ENCODE measurements at places on chromosomes 16 and 17.

DNA sequence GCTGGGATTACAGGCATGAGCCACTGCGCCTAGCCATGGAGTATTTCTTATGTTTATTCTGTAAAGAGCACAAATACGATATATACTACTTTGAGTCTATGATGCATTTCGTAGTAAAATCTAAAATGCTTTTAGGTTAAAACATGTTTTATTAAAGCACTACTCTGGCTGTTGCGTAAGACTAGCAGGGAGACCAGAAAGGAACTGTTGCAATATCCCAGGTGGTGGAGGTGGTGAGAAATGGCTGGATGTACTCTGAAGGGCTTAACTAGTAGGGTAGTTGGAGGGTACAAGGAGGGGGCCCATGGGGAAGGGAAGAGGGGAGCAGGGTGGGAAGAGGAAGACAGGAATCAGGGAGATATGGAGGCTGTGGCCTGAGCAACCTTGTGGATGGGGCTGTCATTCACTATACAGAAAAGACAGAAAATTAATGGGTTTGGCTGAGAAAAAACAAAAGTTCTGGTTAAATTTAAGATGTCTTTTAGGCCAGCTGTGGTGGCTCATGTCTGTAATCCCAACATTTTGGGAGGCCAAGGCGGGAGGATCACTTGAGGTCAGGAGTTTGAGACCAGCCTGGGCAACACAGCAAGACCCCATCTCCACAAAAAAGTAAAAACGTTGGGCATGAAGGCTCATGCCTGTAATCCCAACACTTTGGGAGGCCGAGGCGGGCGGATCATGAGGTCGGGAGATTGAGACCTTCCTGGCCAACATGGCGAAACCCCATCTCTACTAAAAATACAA, 35.8 kb downstream of the ST3GAL2 start:
- DNase-seq: no peak
- H3K27me3 ChIP-seq: no peaks in the 10 kb centered on the region
- no peak overlapping the region for H3K4me3 ChIP-seq
- peak overlapping the region; percentile 91 for H3K27ac ChIP-seq

DNA sequence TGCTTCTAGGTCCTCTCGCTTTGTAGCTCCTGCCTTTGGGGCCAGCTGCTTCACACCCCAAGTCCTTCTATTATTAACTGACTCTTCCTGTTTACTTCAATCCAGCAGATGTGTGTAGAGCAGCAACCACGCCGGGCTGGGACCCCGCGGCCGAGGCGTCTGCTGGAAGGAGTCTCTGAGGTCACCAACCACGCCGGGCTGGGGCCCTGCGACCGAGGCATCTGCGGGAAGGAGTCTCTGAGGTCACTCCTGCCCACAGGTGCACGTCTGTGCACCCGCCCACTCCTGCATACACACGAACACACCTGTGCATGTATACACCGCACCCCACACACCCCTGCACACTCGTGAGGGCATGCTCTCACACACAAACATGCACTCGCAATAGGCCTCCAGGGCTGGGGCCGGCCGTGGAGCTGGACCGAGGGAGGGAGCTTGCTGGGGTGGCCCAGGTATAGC, 7.8 kb upstream of the TEX19 start:
- no peaks in the 10 kb centered on the region for H3K27me3 ChIP-seq
- no peaks in the 10 kb centered on the region for H3K36me3 ChIP-seq
- peak; percentile 98 for DNase-seq
- peak overlapping the region; percentile 99 for H3K27ac ChIP-seq

DNA sequence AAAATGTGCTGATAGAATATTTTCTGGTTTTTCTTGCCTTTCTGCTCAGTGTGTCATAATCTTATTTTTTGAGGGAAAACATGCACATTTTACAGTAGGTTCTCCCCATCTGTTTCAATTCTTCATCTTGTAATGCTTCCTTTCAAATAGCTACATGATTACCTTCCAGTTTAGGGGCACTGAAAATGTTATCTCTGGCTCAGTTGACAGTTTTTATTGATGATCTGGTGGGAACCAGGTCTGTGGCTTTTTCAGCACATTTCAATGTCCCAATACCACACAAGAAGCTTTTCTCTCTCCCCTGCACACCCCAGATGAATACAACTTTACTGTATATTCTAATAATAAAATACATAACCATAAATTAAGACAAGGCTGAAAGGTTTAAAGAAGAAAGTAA, 36.5 kb downstream of the FTO start:
- H3K27me3 ChIP-seq: no peaks in the 10 kb centered on the region
- H3K27ac ChIP-seq: no peak overlapping the region
- DNase-seq: no peak
- no peaks in the 10 kb centered on the region for H3K36me3 ChIP-seq
- H3K4me1 ChIP-seq: no peaks in the 10 kb centered on the region
- no peak overlapping the region for H3K4me3 ChIP-seq

DNA sequence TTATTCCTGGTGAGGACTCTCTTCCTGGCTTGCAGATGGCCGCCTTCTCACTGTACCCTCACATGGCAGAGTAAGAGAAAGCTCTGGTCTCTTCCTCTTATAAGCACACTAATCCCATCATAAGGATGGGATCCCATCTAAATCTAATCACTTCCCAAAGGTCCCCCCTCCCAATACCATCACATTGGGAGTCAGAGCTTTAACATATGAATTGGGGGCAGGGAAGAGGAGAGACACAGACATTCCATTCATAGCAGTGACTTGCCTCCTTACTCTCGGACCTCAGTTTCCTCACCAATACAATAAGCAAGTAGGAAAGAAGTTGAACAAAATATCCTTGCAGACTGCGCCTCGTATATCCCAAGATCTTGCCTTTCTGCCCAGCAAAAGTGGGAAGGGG, 1.7 kb downstream of the CLEC19A start:
- no peaks in the 10 kb centered on the region for H3K36me3 ChIP-seq
- no peak overlapping the region for H3K4me3 ChIP-seq
- DNase-seq: no peak

GRCh38 chr17:8046929-8047768, 8.3 kb downstream of the ALOX15B start:
- H3K36me3 ChIP-seq: no peaks in the 10 kb centered on the region
- no peak overlapping the region for H3K4me3 ChIP-seq
- no peak for DNase-seq
- peaks cover 87% of the 10 kb centered on the region for H3K27me3 ChIP-seq

DNA sequence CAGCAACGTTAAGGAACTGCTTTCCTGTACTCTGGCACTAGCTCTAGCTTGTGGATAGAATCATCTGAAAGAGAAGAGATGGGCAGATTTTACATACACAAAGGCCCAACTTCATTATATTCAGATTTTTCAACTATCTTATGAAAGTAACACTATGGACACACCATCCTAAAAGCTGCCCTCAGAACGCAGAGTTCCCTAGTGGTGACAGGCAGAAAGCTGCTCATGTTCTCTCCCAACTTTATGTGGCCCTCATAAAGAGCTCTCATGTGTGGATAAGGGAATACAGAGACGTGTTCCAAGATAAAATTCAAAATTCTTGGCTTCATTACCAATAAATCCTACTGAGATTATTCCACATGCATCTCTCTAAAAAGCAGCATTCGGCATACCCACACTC, 1.5 kb downstream of the CFAP20 start:
- H3K4me3 ChIP-seq: peak overlapping the region; percentile 96
- H3K27ac ChIP-seq: peak overlapping the region; percentile 31
- peaks cover 19% of the 10 kb centered on the region for H3K4me1 ChIP-seq
- H3K36me3 ChIP-seq: no peaks in the 10 kb centered on the region

- no peak for DNase-seq
- no peaks in the 10 kb centered on the region for H3K27me3 ChIP-seq
- H3K36me3 ChIP-seq: no peaks in the 10 kb centered on the region
- no peaks in the 10 kb centered on the region for H3K4me1 ChIP-seq
- H3K4me3 ChIP-seq: no peak overlapping the region
- no peak overlapping the region for H3K27ac ChIP-seq
Observed at GRCh38 chr17:41492771-41493170, 3.1 kb upstream of the KRT36 start.

- no peak overlapping the region for H3K4me3 ChIP-seq
- DNase-seq: no peak
- H3K27me3 ChIP-seq: no peaks in the 10 kb centered on the region
- H3K4me1 ChIP-seq: no peaks in the 10 kb centered on the region
- H3K27ac ChIP-seq: no peak overlapping the region
Observed at GRCh38 chr17:69856946-69857345, 218.1 kb upstream of the KCNJ16 start.

DNA sequence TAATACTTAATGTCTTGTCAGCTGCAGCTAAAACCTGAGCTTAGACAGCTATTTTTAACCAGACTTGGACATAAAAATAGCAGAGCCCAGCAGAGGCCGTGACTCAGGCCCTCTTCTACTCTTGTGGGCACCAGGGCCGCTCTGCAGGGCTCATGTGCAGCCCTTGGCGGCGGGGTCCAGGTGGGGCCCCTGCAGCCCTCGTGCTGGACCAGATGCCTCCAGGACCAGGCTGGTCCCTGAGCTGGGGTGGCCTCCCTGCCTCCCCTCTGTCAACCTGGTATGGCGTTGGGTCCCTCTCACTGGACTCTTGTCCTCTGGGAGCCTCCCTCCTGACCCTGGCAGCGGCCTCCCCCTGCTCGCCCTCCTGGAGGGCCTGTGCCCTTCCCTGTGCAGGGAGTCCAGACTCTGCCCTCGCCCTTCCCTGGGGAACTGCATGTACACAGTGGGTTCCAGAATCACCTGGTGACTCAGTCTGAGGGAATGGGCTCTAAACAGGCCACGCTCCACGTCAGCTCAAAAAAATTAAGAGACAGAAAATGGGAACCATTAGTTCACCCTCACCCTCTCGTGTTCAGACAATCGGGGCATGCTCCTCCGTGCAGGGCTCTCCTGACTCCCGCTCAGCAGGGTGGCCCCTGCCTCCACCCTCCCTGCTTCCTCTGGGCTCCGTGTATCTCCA, 9.7 kb downstream of the CDK5R1 start:
- H3K27ac ChIP-seq: no peak overlapping the region
- H3K4me1 ChIP-seq: no peaks in the 10 kb centered on the region
- no peaks in the 10 kb centered on the region for H3K36me3 ChIP-seq
- H3K27me3 ChIP-seq: no peaks in the 10 kb centered on the region
- no peak overlapping the region for H3K4me3 ChIP-seq
- DNase-seq: no peak

GRCh38 chr16:12089492-12090150, 113.1 kb downstream of the SNX29 start:
- no peaks in the 10 kb centered on the region for H3K4me1 ChIP-seq
- no peaks in the 10 kb centered on the region for H3K27me3 ChIP-seq
- no peak overlapping the region for H3K27ac ChIP-seq
- no peaks in the 10 kb centered on the region for H3K36me3 ChIP-seq
- no peak for DNase-seq

- no peak for DNase-seq
- no peaks in the 10 kb centered on the region for H3K4me1 ChIP-seq
- peaks cover 36% of the 10 kb centered on the region for H3K27me3 ChIP-seq
- peak overlapping the region; percentile 35 for H3K4me3 ChIP-seq
Observed at GRCh38 chr17:8326511-8327302, 12.9 kb upstream of the ODF4 start.

DNA sequence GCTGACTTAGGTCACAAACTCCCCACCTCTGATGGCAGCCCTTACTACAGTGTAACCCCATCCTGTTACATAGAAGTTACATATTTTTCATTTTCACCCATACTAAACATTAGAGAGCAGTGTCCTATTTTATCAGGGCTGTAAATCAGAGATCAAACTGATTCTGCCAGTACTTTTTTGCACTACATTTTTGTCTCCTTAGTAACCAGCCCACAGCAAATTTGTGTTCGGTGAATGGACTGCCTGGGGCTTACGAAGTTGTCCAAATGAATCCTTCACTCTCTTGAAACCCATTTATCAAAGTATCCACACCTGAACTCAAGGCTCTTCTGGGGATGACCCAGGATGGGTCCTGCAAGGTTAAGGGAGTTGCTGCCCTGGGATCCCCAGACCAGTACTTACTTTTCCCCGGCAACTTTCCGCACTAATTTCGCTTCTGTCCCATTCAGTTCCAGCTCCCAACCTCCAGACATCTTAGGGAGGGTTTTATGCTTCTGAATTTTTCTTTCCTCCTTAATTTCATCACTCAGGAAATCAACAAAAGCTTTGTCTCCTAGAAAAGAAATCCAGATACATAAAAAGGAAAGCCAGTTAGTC, 1.1 kb downstream of the C1QBP start:
- no peak for DNase-seq
- H3K4me1 ChIP-seq: peaks cover 10% of the 10 kb centered on the region
- no peaks in the 10 kb centered on the region for H3K27me3 ChIP-seq
- peak overlapping the region; percentile 76 for H3K4me3 ChIP-seq
- H3K36me3 ChIP-seq: peaks cover 16% of the 10 kb centered on the region

GRCh38 chr16:52212841-52213240, 334.1 kb downstream of the TOX3 start:
- H3K27ac ChIP-seq: no peak overlapping the region
- H3K27me3 ChIP-seq: no peaks in the 10 kb centered on the region
- no peaks in the 10 kb centered on the region for H3K4me1 ChIP-seq
- no peaks in the 10 kb centered on the region for H3K36me3 ChIP-seq

GRCh38 chr16:15457958-15458357, 23.6 kb downstream of the BMERB1 start:
- no peak overlapping the region for H3K4me3 ChIP-seq
- no peaks in the 10 kb centered on the region for H3K36me3 ChIP-seq
- no peaks in the 10 kb centered on the region for H3K27me3 ChIP-seq

DNA sequence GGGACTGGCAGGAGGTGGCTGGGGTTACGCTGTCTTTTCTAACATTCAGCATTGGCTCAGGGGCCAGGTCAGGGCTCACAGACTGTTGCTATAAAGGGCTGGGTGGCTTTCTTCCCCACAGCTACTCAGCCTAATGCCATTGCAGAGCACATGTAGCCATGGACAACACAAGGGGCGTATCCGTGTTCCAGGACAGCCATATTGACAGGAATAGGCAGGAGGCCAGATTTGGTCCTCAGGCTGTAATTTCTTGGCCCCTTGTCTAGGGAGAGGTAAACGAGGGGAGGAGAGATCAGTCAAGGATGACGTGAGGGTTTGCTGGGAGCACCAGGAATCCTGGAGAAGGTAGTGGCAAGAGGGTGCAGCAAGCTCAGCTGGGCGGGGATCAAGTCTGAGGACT, 21.2 kb upstream of the MYO15B start:
- H3K4me3 ChIP-seq: no peak overlapping the region
- no peaks in the 10 kb centered on the region for H3K27me3 ChIP-seq
- no peaks in the 10 kb centered on the region for H3K36me3 ChIP-seq
- peaks cover 13% of the 10 kb centered on the region for H3K4me1 ChIP-seq
- H3K27ac ChIP-seq: no peak overlapping the region

- H3K4me3 ChIP-seq: no peak overlapping the region
- H3K27me3 ChIP-seq: no peaks in the 10 kb centered on the region
- no peak overlapping the region for H3K27ac ChIP-seq
- H3K4me1 ChIP-seq: no peaks in the 10 kb centered on the region
- DNase-seq: no peak
Observed at GRCh38 chr17:50844117-50844700, 8.8 kb downstream of the WFIKKN2 start.

DNA sequence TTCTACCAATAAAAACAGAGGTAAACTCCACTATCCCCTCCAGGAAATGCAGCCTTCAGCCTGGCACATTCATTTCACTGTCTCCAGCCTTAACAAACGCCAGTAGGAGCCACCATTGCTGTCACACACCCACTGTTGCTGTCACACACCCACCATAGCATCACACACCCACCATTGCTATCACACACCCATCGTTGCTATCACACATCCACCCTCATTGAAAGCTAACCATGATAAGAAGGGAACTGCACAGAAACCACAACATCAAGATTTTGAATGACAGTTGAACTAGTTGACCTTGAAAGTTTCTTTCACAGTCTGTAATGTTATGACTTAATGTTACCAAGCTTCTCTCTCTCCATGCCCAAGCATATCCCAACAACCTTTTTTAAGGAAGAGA, 38.1 kb downstream of the SHCBP1 start:
- H3K4me1 ChIP-seq: no peaks in the 10 kb centered on the region
- no peak overlapping the region for H3K27ac ChIP-seq
- peaks cover 5% of the 10 kb centered on the region for H3K36me3 ChIP-seq

GRCh38 chr16:60041671-60042070, 1307.6 kb upstream of the GOT2 start:
- no peaks in the 10 kb centered on the region for H3K4me1 ChIP-seq
- no peaks in the 10 kb centered on the region for H3K36me3 ChIP-seq
- H3K4me3 ChIP-seq: no peak overlapping the region
- no peak for DNase-seq
